ENCODE measurements at places on chromosomes 16 and 17.

- no peak for DNase-seq
Observed at GRCh38 chr17:77526259-77526711, 385.5 kb downstream of the SEC14L1 start.

- DNase-seq, result no peak
Observed at GRCh38 chr17:14072881-14073280, 3.6 kb downstream of the COX10 start.

- peak; percentile 25 for DNase-seq
Observed at GRCh38 chr16:86362155-86362849, 148.0 kb upstream of the FOXF1 start.

DNA sequence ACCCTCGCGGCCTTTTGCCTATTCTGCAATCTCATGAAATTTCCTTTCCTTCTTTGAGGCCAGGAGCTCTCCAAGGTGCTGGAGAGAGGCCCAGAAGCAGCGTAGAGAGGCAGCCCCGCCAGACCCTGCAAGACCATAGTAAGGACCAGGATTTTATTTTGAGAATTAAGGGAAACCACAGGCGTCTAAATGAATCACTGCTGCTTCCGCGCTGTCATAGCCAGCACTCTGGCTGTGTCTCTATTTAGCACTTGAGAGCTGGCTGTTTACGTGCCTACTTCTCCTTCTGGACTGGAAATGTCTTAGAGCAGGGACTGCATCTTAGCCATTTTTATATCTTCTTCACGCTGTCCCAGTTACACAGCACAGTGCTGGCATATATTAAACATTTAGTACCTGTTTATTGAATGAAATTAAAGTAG lies 37.6 kb upstream of the PIRT start:
- no peak for DNase-seq

DNA sequence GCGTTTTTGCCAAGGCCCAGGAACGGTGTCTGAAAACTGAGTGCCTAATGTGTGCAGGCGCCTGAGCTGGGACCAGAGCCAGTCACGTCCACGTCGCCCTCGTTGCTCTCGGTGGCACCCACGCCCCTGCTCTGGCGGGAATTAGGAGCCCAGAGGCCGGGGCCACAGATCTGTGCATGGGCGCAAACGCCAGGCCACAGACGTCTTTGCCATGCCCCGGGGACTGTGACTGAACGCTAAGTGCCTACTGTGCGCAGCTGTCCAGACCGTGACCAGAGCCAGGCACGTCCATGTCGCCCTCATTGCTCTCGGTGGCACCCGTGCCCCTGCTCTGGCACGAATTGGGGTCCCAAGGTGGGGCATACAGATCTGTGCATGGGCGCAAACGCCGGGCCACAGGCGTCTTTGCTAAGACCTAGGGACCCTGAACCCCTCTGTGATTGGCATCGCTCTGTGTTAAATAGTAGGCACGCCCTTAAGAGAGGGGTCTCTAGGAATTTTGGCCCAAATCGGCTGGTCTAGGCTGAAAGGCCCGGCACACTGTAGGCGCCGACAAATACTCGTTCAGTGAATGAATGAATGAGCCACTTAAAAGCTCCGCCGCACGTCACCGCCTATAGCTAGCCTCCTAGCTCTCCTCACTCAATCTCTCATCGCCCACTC lies 827 bp upstream of the UBALD1 start:
- no peak for DNase-seq

GRCh38 chr16:57685633-57686032 lies 9.0 kb upstream of the DRC7 start:
- no peak for DNase-seq

DNA sequence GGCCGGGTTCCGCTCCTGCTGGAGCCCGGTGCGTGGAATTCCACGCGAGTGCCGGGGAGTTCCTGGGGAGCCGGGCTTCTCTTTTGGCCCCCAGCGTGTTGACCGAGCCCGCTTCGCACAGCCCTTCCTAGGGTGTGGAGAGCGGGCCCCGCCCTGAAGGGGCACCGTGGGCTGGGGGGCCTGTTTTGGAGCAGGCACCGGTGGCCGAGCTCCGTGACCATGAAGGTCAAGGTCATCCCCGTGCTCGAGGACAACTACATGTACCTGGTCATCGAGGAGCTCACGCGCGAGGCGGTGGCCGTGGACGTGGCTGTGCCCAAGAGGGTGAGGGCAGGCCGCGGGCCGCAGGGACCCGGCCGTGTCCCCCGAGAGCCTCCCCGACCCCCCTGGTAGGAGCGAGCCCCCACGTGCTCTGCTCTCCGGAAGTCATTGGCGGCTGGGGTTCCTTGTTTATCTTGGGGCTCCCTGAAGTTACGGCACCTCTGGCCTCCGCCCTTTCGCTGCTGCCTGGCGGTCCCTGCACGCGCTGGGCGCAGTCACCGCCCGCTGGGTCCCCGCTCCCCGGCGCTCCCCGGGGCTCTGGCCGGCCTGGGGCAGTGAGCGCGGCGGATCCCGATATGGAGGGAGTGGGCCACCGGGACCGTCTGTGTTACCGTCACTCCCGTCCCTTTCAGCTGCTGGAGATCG lies 528 bp downstream of the HAGHL start:
- DNase-seq, result no peak

- peak; percentile 64 for DNase-seq
Observed at GRCh38 chr17:42655528-42655927, 3.6 kb upstream of the TUBG2 start.

GRCh38 chr17:35799942-35800341 lies 4.5 kb upstream of the MMP28 start:
- peak; percentile 68 for DNase-seq

- no peak for DNase-seq
Observed at GRCh38 chr17:9021158-9021991, at the start of gene NTN1. NTN1 (plus strand) TSS chr17:9021510; CDS start chr17:9022374, 864 bp downstream.

- no peak for DNase-seq
Observed at GRCh38 chr16:87790292-87791100, 24.7 kb upstream of the KLHDC4 start.

DNA sequence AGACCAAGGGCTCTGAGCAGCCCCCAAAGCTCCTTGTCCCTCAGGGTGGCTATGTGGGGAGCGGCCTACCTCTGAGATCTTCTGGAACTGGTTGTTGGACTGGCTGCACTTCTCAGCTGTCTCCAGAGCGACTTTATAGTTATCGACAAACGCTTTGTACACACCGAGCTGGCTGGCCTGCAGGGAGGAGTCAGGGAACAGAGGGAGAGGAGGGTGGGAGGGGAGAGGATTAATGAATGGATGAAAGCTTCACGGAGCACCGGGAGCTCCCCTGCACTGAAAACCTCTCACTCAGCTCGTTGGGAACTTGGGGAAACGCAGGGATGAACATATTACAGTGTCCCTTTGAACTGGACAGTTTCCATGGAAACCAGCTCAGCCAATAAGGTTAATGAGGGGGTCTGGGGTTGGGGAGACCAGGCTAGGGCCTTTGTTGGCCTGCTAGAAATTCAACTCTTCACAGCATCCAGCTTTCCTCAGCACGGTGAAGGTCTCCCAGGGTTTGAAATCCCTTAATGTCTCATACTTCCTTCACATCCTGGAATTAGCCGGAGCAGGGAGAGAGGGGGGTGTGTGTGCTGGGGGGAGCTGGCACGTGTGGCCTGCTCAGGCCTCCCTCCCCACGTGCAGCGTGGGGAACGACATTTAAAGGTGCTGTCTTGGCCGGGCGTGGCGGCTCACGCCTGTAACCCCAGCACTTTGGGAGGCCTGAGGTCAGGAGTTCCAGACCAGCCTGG lies 86.7 kb downstream of the TIMM22 start:
- no peak for DNase-seq

DNA sequence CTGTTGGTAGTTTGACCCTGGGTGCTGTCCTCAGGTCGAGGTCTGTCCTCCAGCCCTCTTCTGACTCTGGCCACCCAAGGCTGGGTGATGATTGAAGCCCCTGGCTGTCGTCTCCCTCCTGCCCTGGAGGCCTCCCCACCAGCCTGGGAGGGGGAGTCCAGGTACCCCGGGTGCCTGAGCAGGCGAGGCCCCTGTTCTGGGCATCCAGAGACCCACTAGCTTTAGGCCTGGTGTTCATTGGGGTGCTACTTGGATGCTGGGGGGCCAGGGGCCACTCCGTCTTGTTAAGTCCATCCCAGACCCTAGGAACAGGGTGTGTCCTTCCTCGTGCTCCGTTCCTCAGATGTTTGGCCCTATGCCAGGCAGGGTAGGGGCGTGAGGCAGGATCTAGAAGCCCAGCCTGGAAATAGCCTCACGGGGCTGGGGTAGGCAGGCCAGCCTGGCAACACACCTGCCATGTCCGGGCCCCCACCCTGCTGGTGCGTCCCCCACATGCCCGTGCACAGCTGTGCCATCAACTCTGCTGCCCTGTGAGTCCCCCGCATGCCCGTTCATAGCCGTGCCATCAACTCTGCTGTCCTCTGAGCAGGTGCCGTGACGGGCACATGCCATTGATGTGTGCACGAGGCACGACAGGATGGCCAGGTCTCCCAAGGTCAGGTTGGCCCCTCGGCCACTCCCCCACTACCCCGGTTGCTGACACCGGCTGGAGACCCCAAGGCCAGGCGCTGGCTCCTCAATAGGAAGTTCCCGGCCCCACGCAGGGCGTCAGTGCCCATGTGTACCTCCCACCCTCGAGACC lies 36.9 kb downstream of the GINS2 start:
- no peak for DNase-seq

DNA sequence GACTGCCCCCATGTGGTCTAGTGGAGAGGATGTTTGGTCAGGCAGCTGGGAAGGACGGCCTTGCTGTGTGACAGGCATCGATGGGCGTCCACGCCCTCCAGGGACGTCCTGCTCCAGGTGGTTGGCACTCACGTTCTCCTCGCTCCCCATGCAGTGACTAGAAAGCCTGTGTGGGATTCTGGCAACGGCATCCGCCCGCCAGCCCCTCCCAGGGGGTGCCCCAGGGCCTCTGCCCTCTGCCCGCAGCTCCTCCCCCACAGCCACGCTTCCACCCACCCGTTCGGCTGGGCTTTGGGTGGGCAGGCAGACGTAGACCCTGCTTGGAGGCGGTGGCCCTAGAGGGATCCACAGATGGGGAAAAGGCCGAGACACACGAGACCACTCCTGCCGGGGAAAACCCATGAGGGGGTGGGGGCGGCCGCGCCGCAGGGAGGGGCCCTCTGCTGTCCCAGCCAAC lies 4.7 kb upstream of the IL17C start:
- no peak for DNase-seq

DNA sequence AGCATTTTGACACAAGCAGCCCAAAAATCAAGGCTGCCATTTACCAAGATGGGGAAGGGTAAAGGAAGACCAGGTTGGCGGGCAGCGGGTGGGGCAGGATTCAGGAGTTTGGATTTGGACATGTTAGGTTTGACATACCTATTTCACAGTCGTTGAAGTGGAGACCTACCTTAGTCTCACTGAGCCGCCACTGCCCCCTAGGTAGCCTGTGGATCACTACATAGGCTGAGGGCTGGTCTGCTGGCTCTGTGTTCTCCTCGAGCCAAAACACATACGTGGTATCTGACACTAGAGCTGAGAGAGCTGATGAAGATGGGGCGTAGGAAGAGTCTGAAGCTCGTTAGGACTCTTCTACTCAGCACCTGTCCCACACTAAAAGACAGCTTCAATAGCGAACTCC lies 115.1 kb downstream of the HIC1 start:
- no peak for DNase-seq

- no peak for DNase-seq
Observed at GRCh38 chr16:2206780-2207433, 1.7 kb downstream of the MLST8 start.

DNA sequence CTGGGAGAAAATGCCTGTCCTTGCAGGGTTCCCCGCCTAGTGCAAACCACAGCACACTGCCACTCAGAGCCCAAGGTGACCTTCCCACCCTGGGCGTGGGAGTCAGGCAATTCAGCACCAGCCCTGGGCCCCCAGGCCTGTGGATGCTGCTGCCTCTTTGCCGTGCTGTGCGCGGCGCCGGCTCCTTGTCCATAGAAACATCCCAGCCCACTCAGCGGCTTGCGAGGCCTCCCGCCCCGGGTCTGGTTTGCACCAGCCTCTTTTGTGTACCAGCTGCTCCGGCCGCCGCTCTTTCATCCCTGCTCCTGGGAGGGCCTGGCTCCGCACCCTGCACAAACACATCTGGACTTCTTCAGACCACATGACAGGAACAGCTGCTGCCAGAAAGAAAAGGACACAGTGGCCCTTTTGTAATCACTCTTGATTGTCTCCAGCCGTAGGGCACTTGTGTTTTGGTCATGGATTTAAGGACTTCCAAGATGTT lies 75.4 kb upstream of the SDK2 start:
- DNase-seq, result no peak

GRCh38 chr17:6912110-6913051 lies 80.9 kb upstream of the TEKT1 start:
- DNase-seq, result no peak

DNA sequence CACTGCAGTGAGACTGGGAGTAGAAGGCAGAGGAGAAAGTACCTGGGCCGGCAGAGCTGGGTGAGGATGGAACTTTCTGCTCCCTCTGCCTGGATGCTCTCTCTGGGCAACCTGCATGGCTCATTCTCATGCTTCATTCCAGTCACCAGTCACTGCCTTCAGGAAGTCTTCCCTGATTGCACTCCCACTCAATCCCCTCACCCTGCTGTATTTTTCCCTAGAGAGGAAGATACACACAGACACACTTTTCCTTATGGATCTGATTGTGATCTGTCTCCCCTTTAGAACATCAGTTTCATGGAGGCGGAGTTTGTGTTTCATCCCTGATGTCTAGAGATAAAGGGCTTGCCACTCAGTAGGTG lies 44.9 kb downstream of the MEAK7 start:
- DNase-seq, result no peak

DNA sequence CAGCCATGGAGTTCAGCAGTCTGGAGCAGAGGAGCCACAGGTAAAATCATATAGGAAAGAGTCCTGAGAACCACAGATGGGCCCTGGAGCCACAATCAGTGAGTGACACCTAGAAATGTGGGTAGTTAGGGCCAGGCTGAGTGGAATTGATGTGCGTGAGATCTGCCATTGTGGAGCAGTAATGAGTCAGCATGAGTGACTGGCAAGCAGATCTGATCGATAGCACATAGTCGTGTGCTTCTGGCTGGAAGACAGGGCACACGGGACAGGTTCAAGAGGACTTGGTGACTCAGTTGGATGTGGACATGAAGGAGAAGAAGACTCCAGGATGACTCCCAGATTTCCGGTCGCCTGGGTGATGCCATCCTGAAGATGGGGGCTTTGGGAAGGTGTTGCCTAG lies 12.3 kb downstream of the ADORA2B start:
- no peak for DNase-seq

DNA sequence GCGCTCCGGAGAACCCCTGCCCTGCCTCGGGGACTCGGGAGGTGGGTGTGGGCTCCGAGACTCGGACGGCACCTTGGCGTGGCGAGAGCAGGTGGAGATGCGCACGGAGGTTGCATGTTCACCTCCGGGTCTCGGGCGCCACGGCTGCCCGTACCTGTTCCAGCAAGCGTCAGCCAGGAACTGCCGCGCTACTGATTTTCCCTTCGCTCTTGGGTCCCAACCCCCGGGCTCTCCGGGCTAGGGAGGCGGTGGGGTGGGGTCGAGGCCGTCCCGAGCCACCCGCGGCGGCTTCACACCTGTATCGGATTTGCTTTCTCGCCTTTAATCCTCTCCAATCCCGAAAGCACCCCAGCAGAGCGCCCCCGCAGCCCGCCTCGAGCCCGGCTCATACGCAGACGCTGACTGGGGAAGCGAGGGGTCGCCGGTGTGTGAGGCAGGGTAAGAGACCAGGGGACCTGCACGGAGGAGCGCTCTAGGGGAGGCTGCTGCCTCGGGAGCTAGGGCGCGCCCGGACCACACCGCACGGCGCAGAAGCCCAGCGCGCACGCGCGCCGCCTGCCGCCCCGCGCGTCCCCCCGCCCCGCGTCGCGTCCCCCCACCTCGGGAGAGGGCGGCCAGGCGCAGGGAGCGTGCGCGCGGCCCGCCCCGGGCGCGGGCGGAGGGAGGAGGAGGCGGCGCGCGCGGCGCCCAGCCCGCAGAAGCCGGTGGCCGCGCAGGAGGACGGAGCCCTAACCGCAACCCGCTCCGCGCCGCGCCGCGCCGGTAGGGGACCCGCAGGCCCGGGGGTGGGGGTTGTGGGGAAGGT lies at the start of gene DUSP14:
Gene DUSP14 (plus strand): TSS at position 695 of the 805 bp plus-strand sequence. CDS start 22,382 bp downstream, outside the sequence.
- DNase-seq, result peak; percentile 65

Data from HFFc6 (cell line).